ENCODE measurements at places on chromosomes 2 and 18. TPM values are rescaled to one million over a fixed set of nuclear protein-coding genes. Genes with fewer than 3 reads are reported as not detected.

AGXT gene
- not detected for total RNA-seq

- no peak for DNase-seq
Measured at GRCh38 chr2:215366440-215367032, 54.7 kb downstream of the ATIC start.

SPC25 gene
- 22.4 TPM for total RNA-seq

DNA sequence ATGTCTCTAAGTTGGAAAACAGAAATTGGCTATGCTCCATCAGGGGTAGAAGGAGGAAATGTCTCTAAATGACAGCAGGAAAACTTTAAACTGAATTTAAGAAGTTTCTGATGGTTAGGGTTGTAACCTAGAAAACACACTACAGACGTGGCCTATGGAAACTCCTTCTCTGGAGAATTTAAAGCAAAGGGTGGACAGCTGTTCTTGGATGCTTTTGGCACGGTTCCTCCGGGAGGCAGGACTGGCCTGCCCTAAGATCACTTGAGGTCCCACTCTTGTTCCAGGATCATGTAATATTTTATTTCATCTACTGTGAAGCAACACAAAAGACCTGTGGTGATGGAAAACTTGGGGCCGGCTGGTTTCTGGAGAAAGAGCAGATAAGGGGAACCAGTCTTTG, 77.0 kb downstream of the NRP2 start:
- no peak for DNase-seq

DNA sequence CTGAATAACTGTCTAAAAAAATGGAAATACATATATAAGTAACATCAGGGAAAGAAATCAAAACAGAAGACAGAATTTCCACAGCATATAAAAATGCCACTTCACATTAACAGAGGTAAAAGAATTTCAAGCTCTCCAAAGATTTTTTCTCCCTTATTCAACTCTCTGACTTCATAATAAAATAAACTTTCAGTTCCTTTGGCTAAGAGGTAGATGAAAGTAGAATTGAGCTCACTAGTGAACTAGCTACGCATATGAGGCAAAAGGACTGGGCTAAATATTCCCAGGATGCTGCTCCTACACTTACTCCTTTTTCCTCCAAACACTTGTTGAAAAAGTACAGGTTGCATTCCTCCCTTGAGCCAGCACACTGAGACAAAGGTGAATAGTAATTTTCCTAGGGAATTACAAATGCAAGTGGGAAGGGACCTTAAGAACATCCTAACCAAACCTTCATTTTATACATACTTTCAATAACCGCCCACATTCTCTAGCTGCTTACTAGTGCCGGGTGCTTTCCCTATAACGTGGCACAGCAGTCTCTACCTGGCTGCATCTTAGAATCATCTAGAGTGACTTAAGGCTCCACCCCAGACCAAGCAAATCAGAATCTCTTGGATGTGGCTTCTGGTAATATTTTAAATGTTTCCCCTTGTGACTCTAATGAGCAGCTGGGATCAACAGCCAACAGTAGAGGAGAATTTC, 136.6 kb downstream of the MTCL1 start:
- no peak for DNase-seq

GRCh38 chr2:146323564-146323963, 1521.3 kb upstream of the ACVR2A start:
- no peak for DNase-seq

DNA sequence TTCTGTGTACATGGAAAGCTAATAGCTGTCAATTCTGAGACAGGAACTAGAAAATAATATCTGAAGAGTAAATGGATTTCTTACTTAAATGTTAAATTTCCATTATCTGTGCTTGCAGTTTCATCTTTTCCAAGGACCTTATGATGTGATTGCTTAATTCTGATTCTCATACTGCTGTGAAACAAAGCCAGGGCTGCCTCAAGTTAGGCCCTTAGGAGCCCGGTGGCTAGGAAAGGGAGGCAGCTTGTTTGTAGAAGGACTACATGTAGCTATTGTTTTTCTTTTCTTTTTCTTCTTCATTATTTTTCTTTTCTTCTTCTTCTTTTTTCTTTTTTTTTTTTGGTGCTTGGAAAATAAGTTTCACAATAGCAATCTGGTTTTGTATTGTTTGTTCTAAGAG, 50.5 kb downstream of the XRCC5 start:
- DNase-seq: no peak

WDR54 gene
- total RNA-seq: 233 TPM

GRCh38 chr2:174603280-174603679, 5.7 kb upstream of the WIPF1 start:
- peak; percentile 60 for DNase-seq

DNA sequence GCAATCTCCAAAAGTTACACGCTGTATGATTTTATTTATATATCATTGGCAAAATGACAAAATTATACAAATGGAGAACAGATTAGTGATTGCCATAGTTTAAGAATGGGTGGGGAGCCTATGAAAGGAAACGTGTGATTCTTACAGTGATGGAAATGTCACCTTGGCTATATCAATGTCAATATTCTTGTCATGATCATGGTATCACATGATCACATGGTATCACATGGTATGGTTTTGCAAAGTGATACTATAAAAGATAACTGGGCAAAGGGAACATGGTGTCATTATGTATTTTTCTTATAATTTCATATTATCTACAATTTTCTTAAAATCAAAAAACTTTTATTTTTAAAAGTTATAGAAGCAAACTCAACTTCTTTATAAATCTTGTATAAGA, 606.2 kb upstream of the ZEB2 start:
- no peak for DNase-seq

DNA sequence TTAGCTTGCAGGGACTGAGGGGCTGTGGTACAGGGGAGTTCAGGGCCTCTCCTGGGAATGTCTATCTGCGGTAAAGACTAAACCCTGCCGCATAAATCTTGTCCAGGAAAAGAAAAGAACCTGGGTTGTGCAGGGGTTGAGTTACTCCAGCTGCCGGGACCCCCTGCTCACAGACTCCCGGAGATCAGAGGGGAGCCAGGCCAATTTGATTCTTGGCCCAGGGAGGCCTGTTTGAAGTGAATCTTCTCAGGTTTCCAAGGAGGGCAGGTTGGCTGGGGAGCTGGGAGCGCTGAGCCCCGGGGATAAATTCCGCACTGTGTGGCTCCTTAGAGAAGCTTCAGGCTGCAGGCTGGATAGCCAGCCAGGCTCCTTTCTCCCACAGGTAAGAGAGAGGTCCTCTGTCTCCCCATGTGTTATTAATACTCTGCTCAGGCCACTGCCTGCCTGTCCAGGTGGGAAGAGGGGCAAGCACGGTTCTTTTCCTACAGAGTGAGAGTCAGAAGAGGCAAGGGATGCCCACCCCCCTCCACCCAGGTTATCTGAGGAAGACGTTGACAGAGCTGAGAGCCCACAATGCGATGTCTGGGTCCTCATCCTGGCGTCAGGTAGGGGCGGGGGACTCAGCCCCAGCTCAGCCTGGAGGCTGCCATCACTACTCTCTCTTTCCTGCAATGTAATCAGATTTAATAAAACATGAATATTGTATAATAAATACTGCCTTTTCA, 82.7 kb downstream of the LONRF2 start:
- DNase-seq: no peak

GRCh38 chr2:130913891-130914290, 77.2 kb downstream of the ARHGEF4 start:
- no peak for DNase-seq

GRCh38 chr2:84870306-84870705, 10.6 kb downstream of the TRABD2A start:
- peak; percentile 54 for DNase-seq

ABHD1 gene
- total RNA-seq: 0.25 TPM

PROM2 gene
- 2.2 TPM for total RNA-seq

ACYP2 gene
- 5.6 TPM for total RNA-seq

FBXO36 gene
- 13.3 TPM for total RNA-seq

DNA sequence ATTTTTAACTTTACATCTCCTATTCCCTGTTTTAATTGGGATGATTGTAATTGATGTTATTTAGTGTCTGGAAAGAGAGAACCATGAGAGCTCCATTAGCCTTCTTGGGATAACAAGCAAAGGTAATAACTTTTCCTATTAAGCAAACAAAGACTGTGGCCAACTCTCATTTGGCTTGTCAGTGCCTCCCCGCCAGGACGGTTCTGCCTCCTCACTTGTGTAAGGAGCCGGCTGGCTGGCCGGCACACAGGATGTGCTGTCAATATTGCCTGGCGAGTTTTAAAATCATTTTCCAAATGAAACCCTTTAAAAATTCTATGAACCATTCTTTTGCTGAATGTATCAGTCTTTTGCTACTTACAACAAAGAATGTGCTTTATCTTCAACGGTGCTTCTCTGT, 898.3 kb downstream of the CPS1 start:
- DNase-seq: no peak

LYPD1 gene
- total RNA-seq: 2.0 TPM

DNA sequence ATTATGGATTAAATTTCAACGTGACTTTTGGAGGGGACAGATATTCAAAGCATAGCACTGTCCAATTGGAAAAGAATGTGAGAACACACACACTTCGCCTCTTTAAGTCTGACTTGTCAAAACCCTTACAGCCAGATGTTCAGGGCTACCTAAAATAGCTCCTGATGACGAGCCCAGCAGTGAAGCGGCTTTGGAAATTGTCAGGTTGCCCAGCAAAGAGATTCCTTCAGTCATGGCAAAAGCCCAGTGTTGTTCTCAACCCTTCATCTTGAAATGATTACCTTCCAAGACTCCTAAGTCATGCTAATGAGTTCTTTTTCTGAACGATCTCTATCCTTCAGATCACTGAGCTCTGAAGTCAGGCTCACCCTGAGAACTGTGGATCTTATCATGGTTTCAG, 436.6 kb downstream of the LRATD1 start:
- DNase-seq: no peak

DNA sequence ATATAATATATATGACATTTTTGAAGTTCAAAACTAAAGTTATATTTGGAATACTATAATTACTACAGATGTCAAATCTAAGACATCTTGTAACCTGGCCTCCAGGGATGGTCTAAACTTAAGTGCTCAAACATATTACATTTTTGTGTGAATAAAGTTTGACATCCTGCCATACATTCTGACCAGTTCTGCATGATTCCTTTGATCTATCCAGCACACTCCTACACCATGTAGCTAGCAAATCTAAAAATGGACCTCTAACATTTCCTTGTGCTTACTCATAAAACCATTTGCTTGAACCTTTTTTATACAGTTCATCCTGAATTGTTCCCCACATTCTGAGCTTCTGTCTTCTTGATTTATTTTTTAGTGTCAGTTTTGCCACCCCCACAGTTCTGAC, 294.3 kb upstream of the ZNF804A start:
- DNase-seq: no peak

DNA sequence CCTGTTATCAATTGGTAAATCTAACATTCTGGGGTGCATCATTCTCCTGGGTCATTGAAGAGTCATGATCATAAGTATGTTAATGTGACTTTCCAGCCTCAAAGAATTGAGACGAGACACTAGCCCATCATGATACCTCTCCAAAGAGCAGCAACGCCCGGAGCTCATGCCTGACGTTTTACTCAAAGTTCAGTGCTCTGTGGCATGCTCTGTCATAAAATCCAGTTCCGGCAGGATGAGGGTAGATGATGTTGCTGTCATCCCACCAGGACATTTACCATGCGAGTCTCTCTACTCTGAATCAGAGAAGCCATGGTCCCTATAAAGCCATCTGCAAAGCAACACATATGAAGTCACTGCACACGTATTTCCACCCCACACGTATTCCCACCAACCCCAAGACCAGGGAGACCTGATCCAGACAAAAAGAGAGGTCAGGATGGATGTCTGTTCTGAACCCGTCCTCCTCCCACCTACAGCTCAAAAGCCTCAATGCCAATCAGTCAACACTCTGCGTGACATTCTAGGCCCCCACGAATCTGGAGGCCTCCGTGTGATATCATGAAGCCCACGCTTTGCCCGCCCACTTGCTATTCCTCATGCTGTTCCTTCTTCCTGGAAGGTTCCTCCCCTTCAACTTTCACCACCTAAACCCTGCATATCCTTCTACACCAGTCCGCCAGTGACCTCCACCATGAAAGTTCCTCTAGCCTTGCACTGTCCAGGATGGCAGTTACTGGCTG, 85.8 kb downstream of the DNMT3A start:
- no peak for DNase-seq

GRCh38 chr18:44805643-44806042, 125.0 kb downstream of the SETBP1 start:
- DNase-seq: no peak

ABCG5 gene
- total RNA-seq: not detected

DNA sequence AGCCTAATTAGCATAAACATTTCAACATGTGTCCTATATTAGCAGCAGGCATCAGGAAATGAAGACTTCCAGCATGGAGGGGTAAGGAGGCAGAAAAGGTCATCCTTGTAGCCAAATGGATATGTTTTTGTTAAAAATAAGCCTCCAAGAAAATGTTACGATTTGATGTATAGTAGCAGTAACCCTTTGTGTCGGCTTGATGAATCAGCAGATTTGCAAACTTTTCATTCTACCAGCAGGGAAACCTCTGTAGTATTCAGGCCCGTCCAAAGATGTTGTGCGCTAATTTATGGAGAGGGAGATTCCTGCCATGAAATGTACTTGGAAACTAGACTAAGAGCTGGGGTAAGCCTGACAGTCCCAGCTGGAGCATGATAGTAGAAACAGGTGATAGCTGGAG, 780.8 kb upstream of the KLHL29 start:
- DNase-seq: no peak

MTA3 gene
- 141 TPM for total RNA-seq

- peak; percentile 52 for DNase-seq
Measured at GRCh38 chr18:44048846-44049245, 631.8 kb upstream of the SETBP1 start.

DNA sequence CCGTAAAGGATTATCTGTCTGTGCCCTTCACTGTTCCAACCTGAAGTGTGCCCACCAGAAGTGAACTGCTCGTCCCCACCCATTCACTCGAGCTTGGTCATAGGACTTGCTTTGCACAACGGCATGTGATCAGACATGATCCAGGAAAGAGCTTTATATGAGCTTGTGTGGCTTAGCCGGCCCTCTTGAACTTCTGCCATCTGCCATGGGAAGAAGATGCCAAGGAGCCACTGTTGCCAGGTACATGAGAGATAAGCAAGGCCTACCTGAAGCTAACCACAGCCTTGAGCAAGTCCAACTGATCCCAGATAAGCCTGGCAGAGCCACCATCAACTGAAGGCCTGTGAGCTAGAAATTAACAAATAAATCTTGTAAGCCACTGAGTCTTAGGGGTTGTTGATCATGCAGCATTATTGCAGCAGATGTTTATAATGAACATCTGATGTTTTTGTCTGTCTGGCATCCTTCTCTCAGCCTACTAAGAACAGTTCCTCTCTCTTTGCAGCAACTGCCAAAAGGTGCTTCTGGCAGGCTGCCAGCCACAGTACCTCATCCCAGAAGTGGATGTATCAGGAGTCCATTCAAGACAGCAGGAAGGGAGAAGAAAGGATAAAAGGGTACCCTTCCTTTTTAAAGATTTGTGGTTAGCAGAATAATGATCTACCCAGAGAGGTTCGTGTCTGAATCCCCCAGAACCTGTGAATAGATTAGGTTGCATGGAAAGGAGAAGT, 16.8 kb downstream of the DBI start:
- DNase-seq: no peak

SLC9A4 gene
- 0.08 TPM for total RNA-seq

GRCh38 chr2:160174322-160174721, 25.8 kb downstream of the ITGB6 start:
- no peak for DNase-seq

- no peak for DNase-seq
Measured at GRCh38 chr2:119446037-119446436, 14.4 kb downstream of the TMEM37 start.

All from endodermal cell (in vitro differentiated cells).